ENCODE measurements at places on chromosomes 7 and 10.

- no peak for DNase-seq
These were observed 50.8 kb downstream of the PHYHIPL start for GRCh38 chr10:59227136-59227673.

DNA sequence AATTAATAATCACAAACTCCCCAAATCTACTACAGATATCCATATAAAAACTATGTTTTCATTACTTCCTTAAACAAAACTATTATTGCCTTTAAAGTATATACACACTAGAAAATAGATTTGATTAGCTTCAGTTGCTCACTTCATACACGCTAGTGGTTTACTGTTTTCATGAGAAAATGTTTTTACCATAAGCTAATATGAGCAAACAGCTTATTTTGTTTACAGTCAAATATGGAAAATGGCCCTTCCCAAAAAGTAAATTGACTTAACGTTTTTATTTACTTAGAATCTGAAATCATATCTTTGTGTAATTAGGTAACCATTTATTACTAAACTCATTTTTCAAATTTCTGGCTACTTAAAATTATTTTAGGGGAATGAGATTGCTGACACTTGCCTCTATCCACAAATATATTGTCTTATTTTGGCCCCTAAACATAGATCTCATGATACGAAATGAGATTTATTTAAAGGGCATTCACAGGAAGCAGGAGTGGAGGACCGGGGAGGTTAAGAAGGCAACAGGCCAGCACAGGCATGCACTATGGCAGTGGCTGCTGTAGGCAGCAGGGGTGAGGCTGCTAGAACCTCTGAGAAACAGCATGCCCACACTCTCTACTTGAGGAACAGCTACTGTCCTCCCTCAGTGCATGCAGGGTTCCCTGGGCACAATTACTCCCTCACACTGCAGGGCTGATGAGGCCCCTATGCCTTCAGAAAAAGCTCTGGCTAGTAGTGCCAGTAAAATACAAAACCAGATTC, 29.6 kb upstream of the SOSTDC1 start:
- DNase-seq: no peak

DNA sequence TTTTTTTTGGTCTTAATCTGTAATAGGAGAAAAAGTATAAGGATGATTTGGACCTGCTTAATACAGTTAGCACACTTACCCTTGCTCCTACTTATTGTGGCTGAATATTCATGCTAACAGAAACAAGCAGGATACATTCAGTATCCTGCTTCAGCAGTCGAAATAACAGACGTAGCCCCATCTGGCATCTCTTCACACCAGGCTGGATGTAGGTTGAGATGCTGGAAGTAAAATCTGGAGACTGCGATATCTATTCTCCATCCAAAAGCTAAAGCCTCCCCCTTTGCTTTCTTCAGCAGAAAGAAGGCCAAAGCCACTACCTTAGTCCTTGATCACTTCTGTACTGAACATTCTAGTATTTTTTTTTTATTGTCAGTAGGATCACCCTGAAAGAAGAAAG, 537.4 kb downstream of the AUTS2 start:
- no peak for DNase-seq

DNA sequence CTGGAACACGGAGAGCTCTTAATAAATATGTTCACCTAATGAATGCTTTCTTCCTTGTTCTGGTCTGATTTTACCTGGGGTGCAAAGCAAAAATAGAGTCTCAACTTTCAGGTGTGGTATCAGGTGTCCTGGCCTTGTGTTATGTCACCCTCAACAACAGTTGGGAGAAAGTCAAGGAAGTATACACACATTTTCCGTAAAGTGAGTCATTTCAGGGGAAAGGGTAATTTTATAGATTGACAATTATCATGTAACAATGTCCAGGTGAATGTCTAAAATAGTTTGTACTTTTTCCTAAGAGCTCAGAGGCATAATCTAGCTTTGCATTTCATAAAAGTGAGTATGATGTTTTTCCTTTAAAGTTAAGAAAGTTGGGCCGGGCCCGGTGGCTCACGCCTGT, 287.4 kb downstream of the SKIDA1 start:
- no peak for DNase-seq

- DNase-seq: no peak
These were observed 43.7 kb upstream of the DGKI start for GRCh38 chr7:137890449-137890921.

DNA sequence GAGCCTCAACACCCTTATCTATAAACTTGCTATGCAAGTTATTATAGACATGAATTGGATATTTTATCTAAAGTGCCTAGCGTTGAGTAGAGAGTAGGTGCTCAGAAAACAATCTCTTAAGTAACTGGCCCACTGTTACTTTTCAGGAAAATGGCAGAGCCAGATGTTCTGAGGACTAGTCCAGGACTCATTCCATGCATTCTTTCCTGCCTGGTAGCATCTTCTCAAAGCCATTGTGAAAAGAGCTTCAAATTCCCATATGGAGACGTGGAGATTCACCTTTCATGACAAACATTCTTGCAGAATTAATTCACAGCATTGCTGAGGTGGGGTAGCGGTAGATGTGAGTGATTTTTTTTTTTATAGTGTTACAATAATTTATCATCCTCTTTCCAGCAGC, 35.9 kb upstream of the ITPRID1 start:
- no peak for DNase-seq

- no peak for DNase-seq
These were observed 446.5 kb downstream of the LRMDA start for GRCh38 chr10:75877877-75878276.

- DNase-seq: no peak
These were observed 147.5 kb downstream of the RAB11FIP2 start for GRCh38 chr10:117899181-117899683.

- peak; percentile 32 for DNase-seq
These were observed 19.9 kb upstream of the HERPUD2 start for GRCh38 chr7:35714862-35715261.
